ENCODE measurements at places on chromosomes 6 and 20.

GRCh38 chr6:122755901-122756300 is 23.6 kb upstream of the FABP7 start:
- no peak for DNase-seq

DNA sequence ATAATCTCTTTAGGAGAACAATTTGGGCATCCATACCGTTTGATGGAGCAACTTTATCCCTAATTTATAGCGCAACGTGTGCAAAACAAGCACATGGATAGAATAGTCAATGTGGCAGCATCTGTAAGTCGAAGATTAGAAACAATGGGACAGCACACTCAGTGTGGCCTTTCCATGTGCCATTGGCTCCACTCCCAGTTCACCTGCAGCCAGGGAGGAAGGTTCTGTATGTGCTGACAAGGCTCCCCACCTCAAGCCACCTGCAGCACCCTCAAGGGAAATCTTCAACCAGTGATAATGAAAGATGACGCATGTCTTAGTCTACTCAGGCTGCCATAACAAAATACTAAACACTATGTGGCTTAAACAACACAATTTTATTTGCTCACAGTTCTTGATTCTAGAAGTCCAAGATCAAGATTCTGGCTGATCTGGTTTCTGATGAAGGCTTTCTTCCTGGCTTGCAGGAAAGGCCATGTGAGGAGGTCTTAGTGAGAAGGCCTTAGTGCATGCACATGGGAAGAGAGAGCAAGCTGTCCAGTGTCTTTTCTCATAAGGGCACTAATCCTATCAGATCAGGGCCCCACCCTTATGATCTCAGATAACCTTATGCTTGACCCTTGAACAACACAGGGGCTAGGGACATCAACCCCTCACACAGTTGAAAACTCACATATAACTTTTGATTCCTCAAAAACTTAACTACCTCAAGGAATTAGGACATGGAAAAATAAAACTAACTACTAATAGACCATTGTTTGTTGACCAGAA is 34.9 kb upstream of the SHLD1 start:
- DNase-seq, result no peak

DNA sequence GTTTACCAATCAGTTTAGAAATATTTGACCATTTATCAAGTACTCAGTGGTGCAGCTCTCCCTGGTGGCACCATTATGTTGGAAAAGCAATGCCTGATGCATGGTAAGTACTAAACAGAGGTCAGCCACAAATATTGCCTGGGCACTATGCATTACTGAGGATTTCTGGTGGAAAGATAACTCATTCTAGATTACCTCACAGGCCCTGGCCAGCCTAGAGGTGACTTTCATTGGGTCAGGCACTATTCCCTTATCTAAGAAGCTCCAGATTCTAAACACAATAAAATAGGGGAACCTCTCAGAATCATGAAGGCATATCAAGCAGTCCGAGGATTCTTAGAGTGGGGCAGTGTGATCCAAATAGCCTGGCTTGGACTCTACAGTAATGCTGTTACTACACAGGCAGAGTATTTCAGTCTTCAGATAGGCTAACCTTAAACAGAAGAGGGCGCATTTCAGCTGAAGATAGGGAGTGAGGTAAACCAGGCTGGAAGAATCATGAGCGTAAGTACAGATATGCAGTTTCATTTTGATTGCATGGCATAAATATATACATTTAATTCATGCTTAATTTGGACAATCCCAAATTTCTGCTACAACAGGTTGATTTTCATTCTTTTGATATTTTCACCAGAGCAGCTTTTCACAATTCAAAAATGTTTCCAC is 12.1 kb downstream of the LGSN start:
- peak; percentile 2 for DNase-seq

GRCh38 chr20:31537116-31537871 is 23.1 kb downstream of the HM13 start:
- no peak for DNase-seq

DNA sequence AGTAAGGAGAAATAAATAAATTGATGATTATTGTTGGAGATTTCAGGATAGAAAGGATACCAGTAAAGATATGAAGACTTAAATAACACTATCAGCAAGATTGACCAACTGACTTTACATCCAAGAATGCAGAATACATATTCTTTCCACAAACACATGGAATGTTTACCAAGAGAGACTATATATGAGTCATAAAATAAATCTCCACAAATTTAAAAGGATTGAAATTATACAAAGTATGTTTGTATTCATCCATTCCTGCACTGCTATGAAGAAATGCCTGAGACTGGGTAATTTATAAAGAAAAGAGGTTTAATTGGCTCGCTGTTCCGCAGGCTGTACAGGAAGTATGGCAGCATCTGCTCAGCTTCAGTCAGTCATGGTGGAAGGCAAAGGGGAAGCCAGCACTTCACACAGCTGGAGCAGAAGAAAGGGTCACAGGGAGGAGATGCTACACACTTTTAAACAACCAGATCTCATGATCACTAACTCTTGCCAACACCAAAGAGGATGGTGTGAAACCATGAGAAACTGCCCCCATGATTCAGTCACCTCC is 56.7 kb upstream of the TNFRSF21 start:
- no peak for DNase-seq

- no peak for DNase-seq
Observed at GRCh38 chr20:2152317-2152716, 50.7 kb downstream of the STK35 start.

- no peak for DNase-seq
Observed at GRCh38 chr20:58638467-58639181, 12.5 kb upstream of the STX16 start.

- no peak for DNase-seq
Observed at GRCh38 chr20:12965870-12966251, 42.9 kb upstream of the SPTLC3 start.

GRCh38 chr6:134468633-134469032 is 150.7 kb upstream of the SGK1 start:
- no peak for DNase-seq
